Fibroblast of skin of right biceps (primary cell): ENCODE measurements at places on chromosomes 1 and 21.

DNA sequence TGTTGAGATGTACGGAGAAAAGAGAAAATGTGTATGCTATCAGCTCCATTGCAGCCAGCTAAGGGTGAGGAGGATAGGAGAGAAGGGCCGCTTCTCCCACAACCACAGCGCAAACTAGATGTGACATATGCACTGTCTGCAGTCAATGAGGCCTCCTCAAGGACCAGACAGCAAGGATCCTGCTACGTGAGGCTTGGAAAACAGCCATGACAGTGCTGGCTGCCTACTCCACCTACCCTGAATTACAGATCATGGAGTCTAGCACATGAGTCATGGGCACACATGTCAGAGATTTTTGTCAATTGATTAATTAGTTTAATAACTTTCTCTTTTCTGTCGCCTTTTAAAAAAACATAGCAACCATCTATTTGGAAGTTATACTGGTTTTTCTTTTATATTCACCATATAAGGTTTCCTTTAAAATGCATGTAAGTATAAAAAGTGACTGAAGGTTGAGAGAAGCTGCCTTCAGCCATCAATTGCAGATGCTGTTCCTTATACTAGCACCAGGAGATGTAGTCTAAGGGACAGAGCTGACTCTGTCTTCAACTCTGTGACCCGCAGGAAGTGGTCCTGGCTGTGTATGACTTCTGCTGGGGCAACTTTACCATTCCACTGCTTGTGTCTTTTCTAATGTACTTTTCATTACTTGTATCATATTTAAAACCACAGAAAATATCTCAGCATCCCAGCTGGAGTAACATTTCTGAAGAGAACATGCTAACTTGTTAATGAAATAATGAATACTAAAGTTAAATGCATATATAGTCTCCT lies 3.1 kb downstream of the VPS26C start:
- DNase-seq: peak; percentile 79

GRCh38 chr1:192401825-192402224 lies 85.0 kb downstream of the RGS21 start:
- DNase-seq: peak; percentile 77

- DNase-seq: no peak
Observed at GRCh38 chr1:208160259-208160819, 83.8 kb downstream of the PLXNA2 start.

GRCh38 chr1:233315718-233316301 lies 11.7 kb upstream of the MAP3K21 start:
- DNase-seq: no peak

DNA sequence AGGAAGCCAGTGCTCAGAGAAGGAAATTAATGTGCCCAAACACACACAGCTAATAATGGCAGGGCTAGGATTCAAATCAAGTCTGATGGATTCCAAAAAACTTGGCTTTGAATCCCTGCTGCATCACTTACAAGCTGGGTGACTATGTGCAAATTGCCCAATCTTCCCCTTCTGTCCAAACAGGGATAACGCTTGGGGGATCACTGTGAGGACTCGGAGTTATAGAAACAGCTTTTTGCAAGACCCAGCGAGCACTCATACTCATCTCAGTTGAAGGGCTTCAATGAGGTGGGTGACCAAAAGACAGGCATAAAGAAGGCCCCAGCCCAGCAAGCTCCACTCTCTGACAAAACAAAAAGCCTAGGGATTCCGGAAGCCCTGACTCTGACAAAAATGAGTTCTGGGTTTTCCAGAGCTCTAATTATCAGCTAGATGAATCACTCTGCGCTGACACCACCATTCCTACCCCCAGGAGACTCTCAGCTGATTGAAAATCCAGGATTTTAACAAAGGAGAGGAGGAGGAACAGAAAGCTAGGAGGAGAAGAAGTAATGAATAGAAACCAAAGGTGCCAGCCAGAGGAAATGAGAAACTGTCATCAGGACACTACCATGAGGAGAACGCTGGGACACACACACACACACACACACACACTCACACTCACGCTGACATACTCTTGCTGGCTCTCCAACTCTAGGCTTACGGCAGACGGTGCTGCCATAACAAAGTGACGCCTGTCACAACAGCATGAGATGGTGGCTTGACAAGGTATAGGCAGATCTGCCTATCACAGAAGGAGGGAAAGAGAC lies 1.6 kb upstream of the STK40 start:
- DNase-seq: peak; percentile 90

GRCh38 chr1:44786841-44787426 lies 1.0 kb downstream of the BEST4 start:
- DNase-seq: no peak

- DNase-seq: peak; percentile 81
Observed at GRCh38 chr1:65001231-65001792, 35.0 kb upstream of the JAK1 start.

DNA sequence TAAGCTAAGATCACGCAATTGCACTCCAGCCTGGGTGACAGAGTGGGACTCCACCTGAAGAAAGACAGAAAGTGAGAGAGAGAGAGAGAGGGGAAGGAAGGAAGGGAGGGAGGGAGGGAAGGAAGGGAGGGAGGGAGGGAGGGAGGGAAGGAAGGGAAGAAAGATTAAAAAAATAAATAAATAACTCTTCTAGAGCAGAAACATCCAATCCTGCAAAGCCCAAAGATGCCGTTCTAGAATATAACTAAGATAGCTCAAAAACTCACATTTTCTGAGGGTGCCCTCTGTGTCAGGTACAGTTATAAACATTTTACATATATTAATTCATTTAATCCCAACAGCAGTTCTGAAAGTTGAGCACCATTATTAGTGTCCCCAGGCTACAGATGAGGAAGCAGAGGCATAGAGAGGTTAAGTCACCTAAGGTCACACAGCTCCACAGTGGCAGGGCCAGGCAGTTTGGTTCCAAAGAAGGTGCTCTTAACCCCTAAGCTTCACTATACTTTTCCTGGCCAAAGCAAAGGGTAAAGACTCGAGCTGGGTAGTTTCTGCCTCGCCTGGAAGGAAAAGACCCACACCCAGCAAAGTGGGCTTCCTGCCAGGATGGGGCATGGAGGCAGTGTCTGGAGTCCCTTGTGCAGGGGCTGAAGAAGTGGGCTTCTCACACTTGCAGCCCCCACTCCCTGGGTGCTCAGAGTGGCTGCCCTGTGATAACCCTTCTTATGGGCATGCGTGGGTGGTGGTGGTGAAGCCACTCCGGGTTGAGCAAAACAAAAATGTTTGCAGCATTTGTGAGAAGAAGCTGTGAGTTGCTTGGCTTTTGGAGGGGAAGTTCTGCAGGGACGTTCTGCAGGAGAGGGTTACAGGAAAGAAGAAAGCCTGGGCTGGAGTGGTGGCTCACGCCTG lies 7.9 kb upstream of the PIK3CD start:
- DNase-seq: no peak

GRCh38 chr1:28045777-28046176 lies 42.6 kb downstream of the EYA3 start:
- DNase-seq: no peak

- DNase-seq: no peak
Observed at GRCh38 chr1:38997901-38998190, 6.8 kb downstream of the AKIRIN1 start.

GRCh38 chr1:228933753-228934152 lies 198.5 kb downstream of the RHOU start:
- no peak for DNase-seq

DNA sequence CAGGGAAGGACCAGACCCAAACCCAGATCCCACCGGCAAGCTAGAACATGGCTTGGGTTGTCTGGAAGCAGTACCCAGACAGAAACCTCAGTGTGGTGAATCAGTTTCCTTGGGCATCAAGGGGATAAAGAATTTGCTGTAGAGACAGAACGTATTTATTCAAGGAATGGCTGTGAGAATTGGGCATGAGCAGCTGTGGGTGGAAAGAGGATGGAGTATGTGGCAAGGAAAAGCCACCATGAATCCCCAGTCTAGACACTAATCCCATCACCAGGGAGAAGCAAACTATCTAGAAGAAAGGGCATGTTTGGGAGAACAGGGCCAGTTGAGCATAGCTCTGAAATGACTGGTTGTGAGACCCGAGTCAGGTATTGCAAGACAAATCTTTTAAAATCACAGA lies 109.2 kb downstream of the TOMM20 start:
- DNase-seq: peak; percentile 41

DNA sequence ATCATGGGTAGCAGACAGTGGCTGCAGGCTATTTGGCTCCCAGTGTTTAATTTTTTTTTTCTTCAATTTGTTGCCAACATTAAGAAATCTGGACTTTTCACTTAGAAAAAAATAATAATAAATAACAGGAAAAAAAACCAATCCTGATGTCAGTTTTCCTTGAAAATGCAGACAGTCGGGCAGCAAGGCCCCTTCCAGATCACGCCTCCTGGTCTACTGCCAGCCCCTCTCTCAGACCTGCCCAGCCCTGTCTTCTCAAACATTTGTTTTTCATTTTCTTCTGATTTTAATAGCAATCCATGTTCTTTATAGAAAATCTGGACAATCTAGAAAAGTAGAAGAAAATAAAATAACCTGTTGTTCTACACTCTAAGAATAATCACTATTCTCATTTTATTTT lies 15.5 kb downstream of the IFNGR2 start:
- no peak for DNase-seq

GRCh38 chr1:3590139-3590763 lies 21.1 kb downstream of the MEGF6 start:
- DNase-seq: no peak

- DNase-seq: peak; percentile 86
Observed at GRCh38 chr1:92961896-92962752, 862 bp upstream of the DIPK1A start.

DNA sequence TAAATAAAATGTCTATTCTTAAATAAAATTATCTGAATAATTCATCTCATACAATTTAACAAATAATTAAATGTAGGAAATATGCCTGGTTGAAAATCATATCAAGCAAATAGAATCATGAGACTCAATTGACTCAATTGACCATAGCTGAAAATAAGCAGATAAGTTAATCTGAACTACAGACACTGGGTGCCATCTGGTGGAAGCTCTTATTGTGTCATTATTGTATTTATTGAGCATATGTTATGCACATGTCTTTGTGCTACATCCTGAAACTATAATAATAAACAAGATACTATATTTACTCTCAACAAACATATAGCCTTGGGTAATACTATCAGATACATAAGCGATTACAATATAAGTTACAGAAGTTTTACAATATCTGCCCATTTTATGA lies 41.0 kb downstream of the BRINP3 start:
- peak; percentile 40 for DNase-seq

GRCh38 chr1:94468708-94469107 lies 50.5 kb downstream of the ABCD3 start:
- DNase-seq: peak; percentile 21

DNA sequence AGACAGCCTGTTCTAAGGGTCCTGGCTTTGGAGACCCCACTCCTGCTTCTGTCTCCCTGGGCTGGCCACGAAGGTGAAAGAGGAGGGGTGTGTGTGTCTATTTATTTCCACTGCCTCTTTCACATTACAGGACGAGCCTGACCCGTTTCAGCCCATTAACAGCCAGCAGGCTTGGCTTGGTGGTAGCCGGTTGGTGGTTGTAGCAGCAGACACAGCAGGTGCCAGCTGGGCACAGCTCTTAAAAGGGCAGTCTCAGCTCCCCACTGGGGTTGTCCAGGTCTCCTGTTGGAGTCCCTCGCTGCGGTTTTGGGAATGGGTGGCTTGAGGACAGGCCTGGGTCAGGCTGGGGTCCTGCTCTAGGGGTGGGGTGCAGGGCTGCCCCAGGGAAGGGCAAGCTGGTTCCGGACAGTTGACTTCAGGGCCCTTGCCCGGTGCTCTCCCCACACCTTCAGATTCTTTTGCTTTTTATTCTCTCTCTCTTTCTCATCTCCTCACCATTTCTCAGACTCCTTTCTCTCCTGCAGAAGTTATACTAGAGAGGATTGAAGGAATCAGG lies 84.6 kb downstream of the ACTL8 start:
- no peak for DNase-seq

DNA sequence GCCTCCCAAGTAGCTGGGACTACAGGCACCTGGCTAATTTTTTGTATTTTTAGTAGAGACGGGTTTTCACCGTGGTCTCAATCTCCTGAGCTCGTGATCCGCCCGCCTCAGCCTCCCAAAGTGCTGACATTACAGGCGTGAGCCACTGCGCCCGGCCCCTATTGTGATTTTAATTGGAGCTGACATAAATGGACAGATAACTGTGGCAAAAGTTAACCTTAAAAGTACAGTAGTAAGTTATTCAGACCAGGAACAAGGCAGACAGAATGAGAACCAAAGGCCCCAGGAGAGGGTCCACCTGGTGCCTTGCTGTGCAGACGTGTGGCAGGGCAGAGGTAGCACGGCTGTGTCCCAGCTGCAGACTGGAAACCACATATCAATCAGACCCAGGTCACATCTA lies 11.0 kb downstream of the TMEM201 start:
- no peak for DNase-seq

DNA sequence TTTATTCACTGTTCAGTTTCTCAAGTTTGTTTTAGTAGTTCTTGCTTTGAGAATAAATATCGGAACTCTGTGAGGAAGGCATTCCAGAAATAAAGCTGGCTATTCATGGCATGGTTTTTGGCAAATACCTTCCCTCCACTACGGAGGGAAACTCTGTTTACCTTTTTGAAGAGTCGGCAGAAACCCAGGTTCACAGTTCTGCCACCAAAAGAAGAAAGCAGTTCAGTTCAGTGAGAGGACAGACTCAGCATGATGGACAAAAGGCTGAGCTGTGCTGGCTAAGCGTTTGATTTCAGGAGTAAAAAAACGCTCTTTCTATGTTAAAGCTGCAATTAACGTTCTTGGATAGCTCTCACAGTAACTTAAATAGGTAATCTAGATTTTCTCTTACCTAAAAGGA lies 42.4 kb downstream of the CNN3 start:
- DNase-seq: no peak

- DNase-seq: no peak
Observed at GRCh38 chr1:30525631-30525970, 197.8 kb downstream of the MATN1 start.

- no peak for DNase-seq
Observed at GRCh38 chr21:28834335-28835238, 158.1 kb downstream of the LTN1 start.

GRCh38 chr1:66984491-66984890 lies 59.7 kb downstream of the MIER1 start:
- DNase-seq: no peak

GRCh38 chr21:15804247-15805005 lies 74.6 kb downstream of the USP25 start:
- no peak for DNase-seq

DNA sequence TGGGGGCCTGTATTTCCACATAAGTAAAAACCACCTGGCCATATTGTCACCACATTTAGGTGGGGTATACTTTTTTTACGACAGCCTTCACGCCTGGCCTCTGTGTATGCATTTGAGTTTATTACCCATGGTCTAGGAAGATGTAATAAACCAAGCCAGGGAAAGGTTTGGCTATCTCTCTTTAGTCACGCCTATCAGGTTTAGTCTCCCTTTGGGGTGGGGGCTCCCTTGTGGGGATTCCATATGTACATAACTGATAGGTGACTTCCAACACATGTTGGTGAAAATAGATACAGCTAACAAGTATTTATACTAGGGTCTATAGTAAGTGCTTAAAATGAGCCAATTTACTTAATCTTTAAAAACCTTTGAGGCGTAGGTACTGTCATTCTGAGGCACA lies 4.2 kb downstream of the YBX1 start:
- DNase-seq: no peak
